Foreskin fibroblast (primary cell): ENCODE measurements at places on chromosomes 3 and 15.

DNA sequence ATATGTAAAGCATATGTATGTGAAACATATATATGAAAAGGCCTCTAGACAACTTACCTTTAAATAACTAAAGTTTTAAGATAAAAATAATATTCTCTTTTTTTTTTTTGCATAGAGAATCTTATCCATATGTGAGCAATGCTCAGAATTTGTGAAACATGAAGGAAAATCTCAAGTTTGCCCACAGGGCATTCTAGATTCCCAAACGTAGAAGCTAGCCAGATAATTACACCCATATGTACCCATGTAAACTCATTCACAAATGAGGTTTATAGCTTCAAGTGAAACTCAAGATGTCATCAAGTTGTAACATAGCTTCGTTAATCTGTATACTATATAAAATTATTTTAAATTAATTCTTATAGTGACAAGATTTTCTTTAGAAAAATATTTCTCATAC lies 537.3 kb upstream of the NR2F2 start:
- peak; percentile 45 for DNase-seq

GRCh38 chr15:75192307-75192706 lies 9.4 kb upstream of the C15orf39 start:
- no peak for DNase-seq

DNA sequence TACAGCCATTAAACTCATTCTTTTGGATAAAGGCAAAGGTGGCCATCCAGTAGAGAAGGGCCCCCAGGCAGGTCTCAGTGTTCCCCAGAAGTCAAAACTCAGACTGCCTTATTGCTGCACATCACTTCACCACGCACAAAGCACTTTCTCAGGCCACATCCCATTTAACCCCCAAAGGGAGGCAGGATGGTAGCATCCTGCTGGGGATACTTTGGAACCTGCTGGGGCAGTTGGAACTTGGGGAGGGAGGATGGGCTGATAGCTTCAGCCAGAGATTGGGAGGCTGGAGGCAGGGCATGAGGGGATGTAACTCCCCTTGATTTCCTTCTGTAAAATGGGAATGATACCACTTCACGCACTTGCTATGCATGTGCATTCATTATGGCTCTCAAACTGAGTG lies 5.0 kb downstream of the ITPKA start:
- no peak for DNase-seq

DNA sequence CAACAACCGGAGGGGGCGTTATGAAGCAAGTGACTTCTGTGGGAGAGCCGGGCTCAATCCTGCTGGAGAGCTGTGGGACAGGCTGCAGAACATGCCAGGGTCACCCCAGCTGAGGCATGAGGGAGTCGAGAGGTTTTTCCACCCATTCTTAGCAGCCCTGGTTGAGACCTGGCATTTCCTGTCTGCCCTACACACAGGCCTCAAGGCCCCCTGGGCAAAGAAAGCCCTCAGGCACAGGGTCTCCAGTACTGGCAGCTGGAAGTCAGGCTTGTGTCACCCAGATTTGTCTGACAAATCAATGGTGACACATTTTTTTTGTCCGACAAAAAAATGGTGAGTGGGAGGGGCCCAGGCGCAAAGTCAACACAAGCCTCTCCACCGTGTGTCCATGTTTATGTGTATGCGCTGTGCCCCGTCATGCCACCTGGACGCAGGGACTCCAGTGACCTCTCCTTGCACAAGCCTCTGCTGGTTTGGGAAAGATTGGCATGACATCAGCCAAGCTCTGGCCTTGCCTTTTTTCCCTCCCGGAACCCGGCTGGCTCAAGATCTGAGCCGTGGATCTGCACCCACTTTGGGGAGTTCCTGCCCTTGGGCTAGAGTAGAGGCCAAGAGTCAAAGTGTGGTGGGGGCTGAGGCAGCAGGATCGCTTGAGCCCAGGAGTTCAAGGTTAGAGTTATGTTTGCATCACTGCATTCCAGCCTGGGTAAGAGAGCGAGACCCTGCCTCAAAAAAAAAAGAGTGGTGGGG lies 20.8 kb upstream of the ALAS1 start:
- DNase-seq = no peak
